Hematopoietic multipotent progenitor cell treated with erythropoietin and hydrocortisone succinate and interleukin-3 and kit ligand, for 8 days (in vitro differentiated cells): ENCODE measurements at places on chromosomes 5 and 9.

GRCh38 chr5:88390481-88390880 lies 121.8 kb upstream of the TMEM161B start:
- DNase-seq = no peak

GRCh38 chr5:68478301-68479095 lies 262.9 kb downstream of the PIK3R1 start:
- DNase-seq = no peak

GRCh38 chr9:18189871-18190670 lies 283.9 kb upstream of the ADAMTSL1 start:
- no peak for DNase-seq

GRCh38 chr5:111389390-111390082 lies 122.8 kb downstream of the STARD4 start:
- DNase-seq = no peak

DNA sequence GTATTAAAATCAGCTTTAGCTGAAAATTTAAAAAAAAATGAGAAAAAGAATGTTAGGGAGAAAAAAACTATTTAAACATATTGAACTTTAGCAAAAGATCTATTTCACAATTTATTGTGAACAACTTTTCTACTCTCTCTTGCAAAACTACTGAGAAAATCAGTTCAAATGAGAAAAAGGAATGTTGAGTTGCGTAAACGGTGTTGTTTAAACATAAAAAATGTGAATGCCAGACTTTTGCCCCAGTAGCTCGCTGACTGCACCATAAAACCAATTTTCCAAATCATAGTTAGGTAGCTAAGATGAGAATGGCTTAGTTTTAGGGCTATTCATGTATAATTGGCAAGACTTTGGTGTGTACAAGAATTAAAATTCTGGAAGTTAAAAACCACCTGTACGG lies 13.4 kb upstream of the RAD23B start:
- no peak for DNase-seq
